Bronchus fibroblast of lung (primary cell): ENCODE measurements at places on chromosomes 13 and 19. TPM values are rescaled to one million over a fixed set of nuclear protein-coding genes. Genes with fewer than 3 reads are reported as not detected.

MEDAG gene
- 3.4 and 3.9 TPM in 2 replicates for total RNA-seq

NDUFA7 gene
- 51.6 and 59.5 TPM in 2 replicates for total RNA-seq

RNF17 gene
- 0.50 and 0.89 TPM in 2 replicates for total RNA-seq

KCNK6 gene
- 3.2 and 3.4 TPM in 2 replicates for total RNA-seq

CRB3 gene
- total RNA-seq = not detected in 2 replicates

OVOL3 gene
- total RNA-seq = not detected in 2 replicates

VAV1 gene
- total RNA-seq = not detected in 2 replicates

ANKLE1 gene
- total RNA-seq = 1.5 TPM in 2 replicates

ZNF816 gene
- 4.5 and 4.9 TPM in 2 replicates for total RNA-seq

SLC7A9 gene
- 0.17 TPM in 1 of 2 replicates, not detected in the other for total RNA-seq

BORA gene
- total RNA-seq = 16.1 and 19.2 TPM in 2 replicates

RINL gene
- 2.2 and 3.9 TPM in 2 replicates for total RNA-seq

LRRC63 gene
- 0.15 TPM in 1 of 2 replicates, not detected in the other for total RNA-seq

EMC10 gene
- 76.0 and 80.0 TPM in 2 replicates for total RNA-seq

FCAR gene
- total RNA-seq = not detected in 2 replicates

ERCC5 gene
- total RNA-seq = 35.8 and 39.8 TPM in 2 replicates

B3GNT8 gene
- 2.1 and 3.5 TPM in 2 replicates for total RNA-seq

CYP4F2 gene
- total RNA-seq = not detected in 2 replicates

RFPL4A gene
- total RNA-seq = not detected in 2 replicates

GARRE1 gene
- 8.8 and 10.8 TPM in 2 replicates for total RNA-seq

SYCN gene
- total RNA-seq = not detected in 2 replicates

LCP1 gene
- 0.30 and 0.34 TPM in 2 replicates for total RNA-seq

CYP2A6 gene
- not detected in 2 replicates for total RNA-seq

TARM1 gene
- not detected in 2 replicates for total RNA-seq

KLK15 gene
- total RNA-seq = not detected in 2 replicates

LMTK3 gene
- under 0.01 and 0.17 TPM in 2 replicates for total RNA-seq

TEX29 gene
- not detected in 2 replicates for total RNA-seq

FXYD1 gene
- 0.50 and 1.8 TPM in 2 replicates for total RNA-seq

PPFIA3 gene
- total RNA-seq = 2.2 TPM in 2 replicates

LYPD3 gene
- total RNA-seq = 0.50 and 0.59 TPM in 2 replicates

ANO8 gene
- total RNA-seq = 5.2 and 5.5 TPM in 2 replicates

ATP8B3 gene
- total RNA-seq = 4.6 and 5.5 TPM in 2 replicates
